SJSA1 (cell line): ENCODE measurements at places on chromosomes 1 and 21. TPM values are rescaled to one million over a fixed set of nuclear protein-coding genes. Genes with fewer than 3 reads are reported as not detected.

DNA sequence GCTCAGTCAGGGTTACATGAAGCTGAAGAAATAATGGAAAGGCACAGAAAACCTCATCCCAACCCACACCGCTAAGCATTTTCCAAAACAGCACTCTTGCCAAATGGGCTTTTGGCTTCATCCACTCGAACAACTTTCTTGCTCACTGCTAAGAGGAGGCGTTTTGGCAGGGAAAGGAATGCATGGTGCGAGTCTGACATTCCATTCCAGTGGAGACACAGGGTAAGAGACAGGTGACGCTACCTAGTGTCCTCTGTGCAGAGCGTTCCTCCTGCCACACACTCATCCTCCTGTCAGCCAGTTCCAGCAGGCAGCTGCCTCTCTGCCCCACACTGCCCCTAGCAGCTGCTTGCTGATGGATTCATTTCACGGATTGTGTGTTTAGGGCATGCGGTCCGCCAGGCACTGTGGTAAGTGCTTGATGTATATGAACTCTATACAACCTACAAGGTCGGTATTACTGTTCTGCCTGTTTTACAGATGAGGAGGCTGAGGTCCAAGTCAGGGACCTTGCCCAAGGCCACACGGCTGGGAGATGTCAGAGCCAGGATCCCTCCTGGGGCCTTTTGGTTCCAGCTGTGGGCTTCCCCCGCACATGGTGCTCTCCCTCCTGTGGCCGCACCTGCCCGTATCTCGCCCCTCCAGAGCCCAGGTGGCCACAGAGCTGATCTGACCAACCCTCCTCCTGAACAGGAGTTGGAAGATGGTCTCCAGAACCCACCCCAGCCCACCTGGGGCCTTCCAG is 25.7 kb upstream of the BACE2 start:
- DNase-seq, result no peak

DNA sequence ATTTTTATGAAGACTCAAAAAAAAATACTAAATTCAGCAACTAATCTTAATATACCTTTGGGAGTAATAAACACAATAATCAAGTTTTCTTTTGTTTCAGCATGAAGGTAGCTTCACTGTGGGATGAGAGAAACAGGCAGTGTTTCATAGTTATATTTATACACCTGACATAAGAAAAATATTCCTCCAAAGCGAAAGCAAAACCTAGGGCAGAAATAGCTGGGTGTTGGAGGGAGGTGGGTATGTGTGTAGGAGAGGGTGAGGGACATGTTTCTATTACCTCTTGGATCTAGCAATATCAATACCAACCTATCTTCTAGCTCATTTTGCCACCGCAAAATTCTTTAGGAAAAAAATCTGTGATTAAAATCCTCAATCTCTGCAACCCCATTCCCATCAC is 24.9 kb upstream of the MAN1A2 start:
- no peak for DNase-seq

- no peak for DNase-seq
Observed at GRCh38 chr21:42057851-42058437, 13.2 kb upstream of the UMODL1 start.

- peak; percentile 55 for DNase-seq
Observed at GRCh38 chr21:26918323-26919079, 48.4 kb downstream of the ADAMTS5 start.

DNA sequence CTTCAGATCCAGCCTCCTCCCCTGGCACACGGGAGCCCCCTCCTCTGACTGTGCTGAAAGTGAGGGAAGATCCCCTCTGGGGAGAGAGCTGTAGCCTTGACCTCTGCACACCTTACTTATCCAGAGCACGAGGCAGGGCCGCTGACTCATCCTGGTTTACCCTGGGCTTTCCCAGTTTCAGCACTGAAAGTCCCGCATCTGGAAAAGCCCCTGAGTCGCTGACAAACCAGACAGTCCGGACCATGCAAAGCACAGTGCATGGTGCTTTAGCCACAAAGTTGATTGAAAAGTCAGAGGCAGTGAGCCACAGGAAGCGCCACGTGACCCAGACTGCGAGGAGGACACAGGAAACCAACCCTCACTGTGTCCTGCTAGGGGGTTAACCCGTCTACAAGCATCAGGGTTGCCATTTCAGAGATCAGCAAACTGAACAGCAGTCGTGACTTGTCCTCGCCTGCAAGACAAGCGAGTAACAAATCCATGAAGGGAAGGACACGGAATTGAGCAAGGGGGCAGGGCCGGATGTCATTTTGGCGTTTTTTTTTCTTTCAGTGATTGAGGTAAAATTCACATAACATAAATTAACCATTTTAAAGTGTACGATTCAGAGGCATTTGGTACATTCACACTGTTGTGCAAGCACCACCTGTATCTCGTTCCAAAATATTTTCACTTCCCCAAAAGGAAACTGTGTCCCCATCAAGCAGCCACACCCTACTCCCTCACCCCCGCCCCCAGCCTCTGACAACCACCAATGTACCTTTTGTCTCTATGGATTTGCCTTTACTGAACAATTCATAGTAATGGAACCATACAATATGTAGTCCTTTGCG is 19.9 kb upstream of the IFNGR2 start:
- peak; percentile 70 for DNase-seq

- no peak for DNase-seq
Observed at GRCh38 chr21:26432410-26432809, 140.7 kb downstream of the CYYR1 start.

DNA sequence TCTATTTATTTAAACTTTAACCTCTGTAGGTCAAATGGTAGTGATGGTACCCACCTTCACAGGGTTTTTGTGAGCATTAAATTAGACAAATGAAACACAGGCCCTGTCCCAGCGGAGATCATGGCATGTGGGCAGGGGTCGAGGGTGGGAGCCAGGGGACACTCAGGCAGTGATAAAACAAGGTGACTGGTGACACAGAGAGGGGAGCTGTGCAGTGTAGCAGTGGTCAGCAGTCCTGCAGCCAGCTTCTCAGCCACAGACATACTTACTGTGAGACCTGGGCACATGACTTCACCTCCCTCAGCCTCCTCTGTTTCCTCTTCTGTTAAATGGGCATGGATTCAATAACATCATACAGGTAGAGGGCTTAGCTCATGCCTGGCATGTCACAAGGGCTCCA is 44.9 kb downstream of the SRRM1 start:
- DNase-seq, result no peak

- DNase-seq, result no peak
Observed at GRCh38 chr21:35062016-35062415, 12.9 kb upstream of the RUNX1 start.

DNA sequence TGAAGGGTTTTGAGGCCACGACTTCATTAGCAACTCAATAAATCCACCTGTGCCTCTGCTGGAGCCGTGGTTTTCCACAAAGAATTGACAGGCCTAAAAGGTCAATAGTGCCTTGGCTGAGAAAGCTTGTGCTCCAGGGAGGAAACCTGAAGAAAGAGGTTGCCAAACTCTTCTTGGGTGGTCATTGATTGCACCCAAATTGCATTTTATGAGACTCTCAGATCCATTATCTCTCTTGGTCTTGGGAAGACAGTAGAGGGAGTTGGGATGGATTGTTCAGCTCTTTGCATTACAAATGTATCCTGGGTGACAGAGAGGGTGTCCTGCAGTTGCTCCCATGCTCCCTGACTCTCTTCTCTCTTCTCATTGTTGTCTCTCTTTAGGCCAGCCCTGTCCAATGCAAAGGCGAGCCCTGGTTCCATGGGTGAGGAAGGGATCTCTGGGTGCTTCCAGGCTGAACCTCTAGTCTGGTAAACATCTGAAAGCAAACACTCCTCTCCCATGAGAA is 46.1 kb upstream of the HTR1D start:
- DNase-seq, result no peak

DNA sequence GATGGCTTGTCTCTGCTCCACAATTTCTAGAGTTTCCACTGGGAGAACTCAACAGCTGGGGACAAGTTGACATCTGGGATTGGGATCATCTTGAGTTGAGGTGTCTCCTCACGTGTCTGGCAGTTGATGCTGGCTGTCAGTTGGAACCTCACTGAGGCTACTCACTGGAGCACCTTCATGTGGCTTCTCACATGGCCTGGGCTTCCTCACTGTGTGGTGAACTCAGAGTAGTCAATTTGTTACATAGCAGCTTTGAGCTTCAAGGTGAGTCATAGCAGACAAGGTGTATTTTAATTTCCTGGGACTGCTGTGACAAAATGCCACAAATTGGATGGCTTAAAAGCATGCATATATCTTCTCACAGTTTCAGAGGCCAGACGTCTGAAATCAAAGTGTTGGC is 44.0 kb downstream of the NTNG1 start:
- no peak for DNase-seq

- DNase-seq, result no peak
Observed at GRCh38 chr1:21292984-21293536, 2.8 kb upstream of the ECE1 start.

- DNase-seq, result no peak
Observed at GRCh38 chr1:230536641-230537155, 105.6 kb upstream of the COG2 start.

DNA sequence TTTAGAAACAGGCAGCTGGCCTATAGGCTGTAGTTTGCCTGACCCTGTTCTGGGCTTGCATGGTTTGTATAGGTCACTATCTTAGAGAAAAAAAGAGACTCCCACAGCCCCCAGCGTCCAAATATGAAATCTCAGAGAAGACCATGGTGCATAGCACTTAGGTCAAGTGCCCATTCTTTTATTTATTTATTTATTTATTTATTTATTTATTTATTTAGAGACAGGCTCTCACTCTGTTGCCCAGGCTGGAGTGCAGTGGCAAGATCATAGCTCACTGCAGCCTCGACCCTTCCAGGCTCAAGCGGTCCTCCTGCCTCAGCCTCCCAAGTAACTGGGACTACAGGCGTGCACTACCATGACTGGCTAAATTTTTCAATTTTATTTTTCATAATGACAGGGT is 50.8 kb upstream of the ARTN start:
- no peak for DNase-seq

- peak; percentile 65 for DNase-seq
Observed at GRCh38 chr1:214581785-214582184, 21.2 kb upstream of the CENPF start.

DNA sequence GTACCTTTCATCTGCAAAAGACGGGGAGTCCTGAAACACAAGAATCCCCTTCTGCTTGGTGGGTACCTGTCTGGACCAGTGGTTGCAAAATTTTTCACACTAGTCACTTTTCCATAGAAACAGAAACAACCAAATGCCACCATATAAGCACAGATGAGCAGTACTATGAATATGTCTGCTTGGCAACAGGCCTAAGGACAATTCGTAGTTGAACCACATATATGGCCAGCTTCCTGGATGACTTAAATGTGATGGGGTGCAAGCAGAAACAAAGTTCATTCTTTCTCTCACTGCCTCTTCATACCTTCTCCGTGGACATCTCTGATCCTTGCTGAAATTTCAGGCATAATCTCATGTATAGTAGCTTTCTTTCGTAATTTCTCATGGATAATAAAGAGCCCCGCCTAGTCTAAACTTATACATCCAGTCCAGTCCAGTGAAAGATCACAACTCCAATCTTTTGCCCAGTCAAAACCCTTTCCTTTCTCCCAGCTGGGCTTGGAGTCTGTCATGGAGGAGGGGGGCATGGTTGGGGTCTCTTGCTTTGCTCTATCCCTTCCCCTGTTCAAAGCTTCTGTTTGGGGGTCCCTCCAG is 7.0 kb downstream of the FCAMR start:
- DNase-seq, result no peak

DNA sequence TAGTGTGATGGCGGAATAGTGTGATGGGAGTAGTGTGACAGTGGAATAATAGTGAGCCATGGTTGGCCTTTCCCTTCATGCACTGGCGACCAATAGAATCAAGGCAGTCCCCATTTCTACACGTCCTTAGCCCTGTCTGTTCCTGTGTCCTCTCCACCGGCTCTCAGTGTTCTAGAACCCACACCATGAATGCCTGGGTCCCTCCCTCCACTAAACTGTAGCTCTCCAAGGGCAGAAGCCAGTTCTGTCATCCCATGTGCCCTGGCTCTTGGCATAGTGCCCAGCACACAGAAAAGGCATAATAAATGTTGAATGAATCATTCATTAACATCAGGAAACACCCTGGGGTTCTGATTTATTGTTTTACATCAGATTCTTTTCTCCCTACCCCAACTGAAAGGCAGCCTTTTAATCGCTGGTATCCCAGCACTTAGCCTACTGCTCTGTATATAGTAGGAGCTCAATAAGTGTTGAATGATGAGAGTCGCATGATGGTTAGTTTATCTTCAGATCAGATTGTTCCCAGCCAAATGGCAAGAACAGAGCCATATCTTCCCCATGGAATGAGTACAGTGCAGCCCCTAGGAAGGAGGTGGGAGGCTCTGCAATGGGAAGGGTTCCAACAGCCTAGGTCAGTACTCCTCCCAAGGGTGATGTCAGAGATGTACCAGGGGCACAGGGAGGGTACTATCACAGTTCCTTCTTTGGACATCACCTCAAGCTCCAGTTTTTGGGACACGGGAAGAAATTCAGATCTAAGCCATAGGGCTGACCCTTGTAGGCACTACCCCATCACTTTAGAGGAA is 325.7 kb downstream of the HHAT start:
- no peak for DNase-seq

DNA sequence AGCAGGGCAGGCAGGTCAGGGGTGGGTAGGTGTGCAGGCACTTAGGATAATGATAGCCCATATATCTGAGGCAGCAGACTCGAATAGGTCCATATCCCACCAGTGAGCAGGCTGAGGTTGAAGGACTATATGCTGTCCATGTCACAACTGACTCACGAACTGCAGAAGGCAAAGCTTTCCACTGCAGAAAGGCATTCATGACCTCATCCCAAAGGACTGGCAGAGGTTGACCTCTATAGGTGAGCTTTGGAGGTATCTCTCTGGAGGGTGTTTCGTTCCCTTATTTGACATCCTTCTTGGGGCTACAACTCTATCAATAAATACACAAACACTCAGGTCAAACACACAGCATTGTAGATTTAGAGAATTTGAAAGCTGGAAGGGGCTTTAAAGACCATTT is 42.8 kb upstream of the MARK1 start:
- DNase-seq, result no peak

GRCh38 chr1:236508593-236509027 is 15.2 kb upstream of the LGALS8 start:
- no peak for DNase-seq

- DNase-seq, result no peak
Observed at GRCh38 chr1:61640531-61641530, 84.1 kb downstream of the TM2D1 start.

GRCh38 chr1:64581843-64582185 is 111.9 kb downstream of the CACHD1 start:
- DNase-seq, result no peak

DIO1 gene
- not detected in 2 replicates for total RNA-seq

CELA2B gene
- total RNA-seq, result not detected in 2 replicates

BRINP3 gene
- not detected in 2 replicates for total RNA-seq

XCL2 gene
- not detected in 2 replicates for total RNA-seq

GJB3 gene
- not detected in 2 replicates for total RNA-seq

CD101 gene
- total RNA-seq, result 0.05 and 0.50 TPM in 2 replicates

C2CD2 gene
- total RNA-seq, result 9.3 and 17.1 TPM in 2 replicates

LPAR3 gene
- 0.28 TPM in 1 of 2 replicates, not detected in the other for total RNA-seq

CAMSAP2 gene
- 19.8 and 35.1 TPM in 2 replicates for total RNA-seq
